Spinal cord (tissue), 10 donors: ENCODE measurements at places on chromosomes 11 and 22.

- no peak for DNase-seq
These were observed 1.8 kb downstream of the OPCML start for GRCh38 chr11:133530501-133530835.

DNA sequence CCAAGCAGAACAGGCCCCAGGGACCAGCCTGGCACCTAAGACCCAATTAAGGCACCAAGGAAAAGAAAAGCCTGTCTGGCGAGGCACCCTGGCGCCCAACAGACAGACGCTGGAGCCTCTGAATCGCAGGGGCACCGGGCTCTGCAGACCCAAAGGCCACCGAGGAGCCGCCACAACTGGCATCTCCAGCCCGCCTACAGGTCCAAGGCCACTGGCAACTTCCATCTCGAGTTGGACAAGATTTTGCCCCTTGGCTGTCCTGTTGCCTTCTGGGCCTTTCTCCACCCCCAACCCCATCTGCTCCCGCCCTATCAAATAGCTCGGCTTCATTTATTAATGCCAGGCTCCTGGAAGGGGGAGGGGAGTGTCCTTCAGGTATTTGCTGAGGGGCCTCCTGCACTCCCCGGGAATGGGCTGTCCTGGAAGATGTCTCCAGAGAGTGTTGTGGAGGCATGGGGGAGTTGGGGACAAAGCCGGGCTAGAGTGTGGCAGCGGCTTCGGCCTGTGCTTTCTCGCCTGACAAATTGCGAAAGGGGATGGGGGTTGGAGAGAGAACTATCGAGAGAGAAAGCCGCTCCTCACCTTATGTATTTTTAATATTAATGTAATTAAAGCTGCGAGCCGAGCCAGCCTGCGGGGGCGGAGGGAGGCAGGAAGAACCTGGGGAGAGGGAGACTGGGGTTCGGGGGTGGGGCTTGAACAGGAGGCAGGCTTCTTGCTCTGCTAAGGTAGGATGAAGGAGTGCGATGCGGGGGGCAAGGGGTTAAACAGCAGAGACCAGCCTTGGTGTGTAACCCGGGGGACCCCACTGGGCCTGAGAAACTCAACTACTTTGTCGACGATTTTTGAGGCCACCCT is 2.0 kb downstream of the DSCAML1 start:
- no peak for DNase-seq

GRCh38 chr11:18320617-18321016 is 1.3 kb downstream of the HPS5 start:
- no peak for DNase-seq

DNA sequence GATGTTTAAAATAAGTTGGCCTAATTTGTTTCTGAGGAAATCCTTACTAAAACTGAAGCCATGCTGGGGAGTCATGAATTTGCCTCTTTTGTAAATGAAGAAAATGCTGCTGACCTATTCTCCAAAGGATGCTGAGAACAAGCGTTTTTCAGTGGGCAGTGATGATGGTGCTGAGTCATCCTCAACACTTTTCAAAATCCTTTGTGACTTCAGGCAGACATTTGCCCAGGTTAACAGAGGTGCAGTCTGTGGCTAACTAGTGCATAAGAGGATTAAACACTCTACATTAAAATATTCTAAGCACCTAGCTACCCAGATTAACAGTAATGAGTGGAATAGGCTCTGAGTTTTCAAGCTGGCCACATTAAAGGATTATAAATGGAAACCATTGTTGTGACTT is 509.0 kb downstream of the DLG2 start:
- no peak for DNase-seq

DNA sequence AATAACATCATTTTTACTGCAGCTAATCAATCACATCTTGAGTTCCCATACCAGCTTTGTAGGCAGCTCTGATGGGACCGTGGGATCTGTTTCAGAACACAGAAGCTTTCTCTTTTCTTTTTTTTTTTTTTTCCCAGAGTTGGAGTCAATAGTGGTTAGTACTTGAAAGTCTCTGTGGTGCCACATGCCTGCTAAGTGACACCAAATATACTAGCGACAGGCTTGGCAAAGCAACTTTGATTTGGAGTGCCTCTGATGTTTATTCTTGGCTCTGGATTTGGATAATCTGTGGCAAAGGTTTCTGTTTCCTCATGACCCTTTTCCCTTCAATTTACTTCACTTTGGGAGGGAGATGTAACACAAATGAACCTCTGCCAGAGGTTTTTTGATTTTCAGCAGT is 681.4 kb upstream of the TENM4 start:
- no peak for DNase-seq

DNA sequence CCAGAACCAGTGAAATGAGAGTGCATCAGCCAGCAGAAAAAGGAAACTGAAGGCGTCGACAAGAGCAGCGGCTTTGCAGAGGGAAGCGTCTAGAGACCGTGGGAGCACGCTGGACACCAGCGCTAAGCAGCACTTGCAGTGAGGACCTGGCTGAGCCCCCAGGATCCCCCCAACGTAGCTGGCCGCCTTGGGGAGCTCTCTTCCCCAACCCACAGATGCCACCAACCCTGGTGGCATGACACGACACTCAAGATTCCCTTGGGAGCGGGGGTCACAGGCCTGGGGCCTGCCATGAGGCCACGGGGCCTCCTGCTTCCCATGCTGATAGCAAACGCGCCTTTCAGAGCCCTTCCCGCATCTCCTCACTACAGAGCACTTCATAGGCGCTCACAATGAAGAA is 13.4 kb upstream of the TESMIN start:
- DNase-seq, result no peak

DNA sequence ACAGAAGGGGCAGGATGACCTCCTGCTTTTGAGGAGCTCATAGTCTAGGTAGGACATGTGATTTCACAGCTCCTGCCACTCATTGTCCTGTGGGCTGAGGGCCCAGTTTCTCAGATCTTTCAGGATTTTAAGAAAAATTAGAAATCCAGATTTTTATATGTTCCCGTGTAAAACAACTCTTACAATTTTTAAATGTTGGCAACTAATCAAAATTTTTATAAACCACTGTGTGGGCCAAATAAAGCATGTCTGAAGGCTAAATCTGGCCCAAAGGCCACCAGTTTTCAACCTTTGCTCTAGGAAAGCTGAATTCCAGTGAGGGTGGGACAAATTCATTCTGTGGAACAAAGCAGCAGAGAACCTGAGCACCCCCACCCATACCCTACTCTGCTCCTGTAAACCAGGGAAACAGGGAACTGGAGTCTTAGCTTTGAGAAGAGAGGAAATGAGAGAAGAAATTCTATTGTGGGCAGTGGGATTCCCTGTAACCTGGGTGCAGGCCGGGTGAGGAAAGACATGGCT is 20.6 kb downstream of the LRRC32 start:
- DNase-seq, result no peak
